NCI-H1092 (cell line): ENCODE measurements at places on chromosomes 12 and 14.

- no peak for DNase-seq
These were observed 29.6 kb downstream of the ACADS start for GRCh38 chr12:120755269-120755668.

- no peak for DNase-seq
These were observed 84.3 kb upstream of the MAP1LC3B2 start for GRCh38 chr12:116474899-116475298.

DNA sequence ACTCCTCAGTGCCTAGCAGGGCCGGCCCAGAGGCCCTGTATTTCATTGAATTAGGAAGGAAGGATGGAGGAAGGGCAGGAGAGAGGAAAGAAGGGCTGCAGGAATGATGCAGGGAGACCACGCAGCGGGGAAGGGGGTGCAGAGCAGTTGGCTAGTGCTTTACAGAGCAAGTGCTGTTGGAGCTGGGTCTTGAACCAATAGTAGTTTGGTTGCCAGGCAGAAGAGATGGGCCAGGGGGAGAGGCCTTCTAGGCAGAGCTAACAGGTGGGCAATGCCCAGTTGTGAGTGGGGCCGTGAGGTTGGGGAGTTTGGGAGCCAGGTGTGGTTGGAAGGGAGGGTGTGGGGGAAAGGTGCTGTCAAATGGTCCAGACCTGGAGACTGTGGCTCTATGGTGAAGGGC, 39.1 kb upstream of the SRSF5 start:
- no peak for DNase-seq

DNA sequence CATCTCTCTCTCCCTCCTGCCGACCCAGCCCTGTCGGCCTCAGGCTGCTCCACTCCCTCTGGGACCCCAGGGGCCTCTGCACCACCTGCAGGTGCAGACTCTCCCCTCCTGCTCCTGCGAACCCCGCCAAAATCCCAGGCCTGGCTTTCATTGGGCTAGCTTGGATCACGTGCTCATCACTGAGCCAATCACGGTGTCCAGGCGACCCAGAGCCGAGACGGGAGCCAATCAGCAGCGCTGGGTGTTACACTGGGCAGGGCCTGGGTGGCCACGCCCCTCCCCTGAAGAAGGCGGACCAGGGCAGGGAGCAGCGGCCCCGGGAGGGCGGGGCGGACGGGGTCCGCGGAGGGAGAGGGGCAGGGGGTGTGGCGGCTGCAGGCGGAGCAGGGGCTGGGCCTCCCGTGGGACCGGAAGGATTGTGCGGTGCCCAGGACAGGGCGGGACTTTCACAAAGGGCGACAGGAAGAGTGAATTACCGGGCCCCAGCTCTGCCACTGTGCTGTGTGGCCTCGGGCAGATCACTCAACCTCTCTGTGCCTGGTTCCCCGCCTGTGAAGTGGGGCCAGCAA, 66.6 kb upstream of the FBRSL1 start:
- no peak for DNase-seq

- DNase-seq, result peak; percentile 75
These were observed 13.7 kb downstream of the TRMT61A start for GRCh38 chr14:103542605-103543088.
